ENCODE measurements at places on chromosomes 2 and 18.

GRCh38 chr2:144832048-144832447 lies 312.1 kb upstream of the ZEB2 start:
- no peak for DNase-seq

- no peak for DNase-seq
These were observed 16.1 kb downstream of the SPATS2L start for GRCh38 chr2:200322607-200323006.

GRCh38 chr18:3599861-3600260 lies 149.9 kb downstream of the TGIF1 start:
- DNase-seq, result no peak

DNA sequence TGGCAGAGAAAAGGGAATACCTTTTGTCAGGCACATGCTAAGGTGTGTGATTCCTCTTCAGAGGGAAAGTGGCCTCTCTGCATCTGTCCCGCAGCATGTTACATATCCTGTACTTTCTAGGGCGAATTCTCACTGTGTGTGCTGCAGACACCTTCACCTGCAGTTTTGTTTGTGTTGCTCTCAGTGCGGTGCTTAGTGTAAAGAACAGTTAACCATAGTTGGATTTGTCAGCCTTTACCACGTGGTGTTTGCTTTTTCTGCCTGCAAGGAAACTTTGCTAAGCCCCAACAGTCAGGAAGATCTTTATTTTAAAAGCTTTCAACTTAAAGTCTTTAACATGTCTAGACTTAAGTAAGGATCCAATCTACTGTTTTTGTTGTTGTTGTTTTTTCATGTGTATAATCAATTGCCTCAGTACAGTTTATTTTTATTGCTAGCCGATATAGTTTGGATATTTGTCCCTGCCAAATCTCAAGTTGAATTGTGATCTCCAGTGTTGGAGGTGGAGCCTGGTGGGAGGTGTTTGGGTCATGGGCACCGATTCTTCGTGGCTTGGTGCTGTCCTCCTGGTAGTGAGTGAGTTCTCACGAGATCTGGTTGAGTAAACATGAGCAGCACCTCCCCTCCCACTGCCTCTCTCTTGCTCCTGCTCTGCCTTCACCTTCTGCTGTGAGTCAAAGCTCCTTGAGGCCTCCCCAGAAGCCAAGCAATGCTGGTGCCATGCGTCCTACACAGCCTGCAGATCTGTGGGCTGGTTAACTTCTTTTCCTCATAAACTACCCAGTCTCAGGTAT lies 90.6 kb downstream of the SNTG2 start:
- no peak for DNase-seq

DNA sequence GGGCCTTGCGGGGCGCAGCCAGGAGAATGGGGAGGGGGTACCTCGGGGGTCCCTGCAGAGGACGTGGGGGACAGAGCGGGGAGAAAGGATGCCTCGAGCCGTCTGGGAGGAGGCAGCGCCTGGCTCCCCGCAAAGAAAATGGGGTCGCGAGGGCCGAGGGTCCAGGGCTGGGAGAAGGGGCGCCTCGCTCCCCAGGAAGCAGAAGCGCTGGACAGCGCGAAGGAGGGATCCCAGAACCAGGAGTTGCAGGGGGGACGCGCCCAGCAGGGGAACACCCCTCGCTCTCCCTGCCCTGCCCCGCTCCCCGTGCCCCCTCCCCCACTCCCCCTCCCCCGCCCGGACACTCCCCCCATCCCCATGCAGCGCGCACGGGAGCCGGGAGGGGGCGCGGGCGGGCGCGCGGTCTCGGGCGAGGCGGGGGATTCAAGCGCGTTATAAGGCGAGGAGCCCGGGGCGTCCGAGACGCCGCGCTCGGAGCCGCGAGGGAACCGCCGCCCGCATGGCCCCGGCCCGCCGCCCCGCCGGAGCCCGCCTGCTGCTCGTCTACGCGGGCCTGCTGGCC lies at the start of gene ERFE:
Gene ERFE, plus strand, starts transcription at position 462 of the 562 bp plus-strand sequence. Its CDS starts 38 bp downstream, at position 500.
- DNase-seq, result peak; percentile 61

- peak; percentile 8 for DNase-seq
These were observed 220.4 kb downstream of the ZNF516 start for GRCh38 chr18:76274468-76275289.

All from PC-3 (cell line).